Frontal cortex (tissue), 4 donors: ENCODE measurements at places on chromosomes 1 and 21. TPM values are rescaled to one million over a fixed set of nuclear protein-coding genes. Genes with fewer than 3 reads are reported as not detected.
A peak's percentile ranks its signal among the peaks of the same experiment; 100 is the strongest.

ESPN gene
- total RNA-seq = not detected

CD1B gene
- total RNA-seq = not detected

APOBEC4 gene
- total RNA-seq = not detected

HEYL gene
- total RNA-seq = 0.41 TPM

DNA sequence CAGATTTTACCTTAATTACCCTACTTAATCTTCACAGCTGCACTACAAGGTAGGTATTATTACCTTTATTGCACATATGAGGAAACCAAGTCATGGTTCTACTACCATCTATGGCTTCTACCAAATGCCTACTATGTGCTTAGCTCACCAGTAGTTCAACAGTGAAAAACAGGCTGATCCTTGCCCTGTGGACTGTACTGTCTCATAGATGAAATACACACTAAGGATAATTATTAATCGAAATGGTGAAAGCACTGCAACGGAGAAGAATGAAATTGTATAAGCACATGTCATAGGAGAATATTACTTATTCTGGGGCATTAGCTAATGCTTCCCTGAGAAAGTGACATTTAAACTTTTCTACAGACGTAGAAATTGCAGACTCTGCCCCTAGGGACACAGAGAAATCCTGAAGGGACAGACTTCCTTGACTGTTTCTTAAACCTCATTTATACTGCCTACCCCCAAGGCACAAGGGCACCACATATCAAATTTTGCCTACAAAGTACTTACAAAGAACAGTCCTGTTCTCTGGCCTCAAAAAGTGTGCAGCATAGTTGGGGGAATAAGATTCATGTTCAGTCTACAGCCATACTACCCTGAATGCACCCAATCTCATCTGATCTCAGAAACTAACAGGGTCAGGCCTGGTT lies 148.4 kb upstream of the ZC3H11B start:
- DNase-seq = no peak

DNA sequence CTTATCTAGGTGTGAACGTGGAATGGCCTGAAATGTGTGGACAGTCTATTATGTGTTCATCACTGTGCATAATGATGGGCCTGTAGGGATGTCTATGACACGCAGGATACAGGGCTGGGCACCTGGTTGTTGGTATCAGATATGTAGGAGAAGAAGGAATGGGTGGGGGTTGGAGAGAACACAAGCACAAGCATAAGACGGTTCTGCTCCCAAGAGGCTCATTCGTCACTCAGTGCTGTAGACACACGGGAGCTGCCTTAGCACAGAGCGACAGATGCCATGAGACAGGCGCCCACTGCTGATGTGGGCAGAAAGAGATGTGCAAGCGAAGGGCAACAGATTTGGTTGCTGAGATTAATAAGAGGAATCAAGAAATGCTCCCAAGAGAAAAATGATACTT lies 256.2 kb downstream of the DISC1 start:
- DNase-seq = no peak

- no peak for DNase-seq
These were observed 43.7 kb downstream of the DMAP1 start for GRCh38 chr1:44256762-44257554.

- no peak for DNase-seq
These were observed 45.5 kb upstream of the PRRX1 start for GRCh38 chr1:170618421-170618820.

GRCh38 chr1:156468693-156469345 lies 31.8 kb downstream of the MEF2D start:
- no peak for DNase-seq

PDZK1IP1 gene
- total RNA-seq = not detected

GRCh38 chr1:8600336-8600735 lies 217.1 kb downstream of the RERE start:
- no peak for DNase-seq

GRCh38 chr1:159827102-159827490 lies 423 bp downstream of the SLAMF8 start:
- DNase-seq = no peak

- no peak for DNase-seq
These were observed 30.3 kb upstream of the TRAPPC10 start for GRCh38 chr21:43981871-43982210.

DNA sequence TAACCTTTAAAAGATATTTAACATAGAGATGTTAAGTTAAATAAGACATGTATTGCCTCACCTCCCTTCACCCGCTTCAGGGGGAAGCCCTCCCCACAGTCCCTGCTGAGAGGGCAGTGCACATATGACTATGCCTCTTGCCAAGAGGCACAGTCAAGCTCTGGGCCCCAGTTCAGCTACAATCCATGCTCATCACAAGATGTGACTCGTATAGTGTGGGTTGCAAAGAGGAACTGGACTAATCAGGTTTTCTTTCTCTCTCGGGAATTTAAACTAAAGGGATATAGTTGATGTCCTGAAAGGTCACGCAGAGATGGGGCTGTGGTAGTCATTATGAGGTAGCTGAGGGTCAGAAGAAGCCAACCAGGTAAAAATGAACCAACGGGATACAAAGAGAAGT lies 35.6 kb downstream of the LYST start:
- no peak for DNase-seq

AGMAT gene
- 0.82 TPM for total RNA-seq

GRCh38 chr1:13916530-13916929 lies 216.5 kb downstream of the PRDM2 start:
- no peak for DNase-seq

CFHR1 gene
- 0.41 TPM for total RNA-seq

GRCh38 chr1:10690484-10690883 lies 106.0 kb downstream of the CASZ1 start:
- DNase-seq = no peak

EXO1 gene
- 3.3 TPM for total RNA-seq

PDPN gene
- total RNA-seq = 4.1 TPM

- no peak for DNase-seq
These were observed 806 bp downstream of the DDOST start for GRCh38 chr1:20660363-20660762.

DNA sequence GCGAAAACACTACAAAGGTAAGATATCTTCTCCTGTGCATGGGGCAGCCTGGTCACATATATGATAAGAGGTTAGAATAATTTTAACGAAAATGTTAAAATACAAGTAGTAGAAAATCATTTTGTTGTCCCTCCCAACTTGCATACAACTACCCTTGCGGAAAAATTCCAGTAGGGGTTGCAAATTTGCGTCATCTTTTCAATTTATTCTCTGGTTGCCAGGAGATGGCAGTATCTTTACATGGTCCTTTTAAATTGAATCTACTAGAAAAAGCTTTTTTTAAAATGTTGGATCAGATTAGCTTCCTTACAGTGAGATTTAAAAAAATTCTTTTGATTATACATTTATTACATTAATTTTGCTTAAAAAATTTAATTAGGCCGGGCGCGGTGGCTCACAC lies 10.9 kb downstream of the S100PBP start:
- DNase-seq = no peak

RAB42 gene
- 1.2 TPM for total RNA-seq

- DNase-seq = no peak
These were observed 49.4 kb downstream of the ZNF326 start for GRCh38 chr1:90044346-90044745.

GRCh38 chr21:34282223-34282622 lies 81.6 kb upstream of the KCNE2 start:
- no peak for DNase-seq

KRTAP11-1 gene
- total RNA-seq = not detected

GRCh38 chr1:95503278-95504030 lies 269.4 kb downstream of the RWDD3 start:
- no peak for DNase-seq

SELE gene
- under 0.01 TPM for total RNA-seq

- DNase-seq = no peak
These were observed 15.9 kb upstream of the MUTYH start for GRCh38 chr1:45356186-45356585.

TNFSF4 gene
- total RNA-seq = 0.41 TPM

GRCh38 chr1:15384301-15384901 lies 25.3 kb upstream of the EFHD2 start:
- peak; percentile 61 for DNase-seq

- DNase-seq = no peak
These were observed 39.1 kb downstream of the UBIAD1 start for GRCh38 chr1:11311816-11312755.

GRCh38 chr21:25750085-25750484 lies 15.3 kb downstream of the GABPA start:
- no peak for DNase-seq

DNA sequence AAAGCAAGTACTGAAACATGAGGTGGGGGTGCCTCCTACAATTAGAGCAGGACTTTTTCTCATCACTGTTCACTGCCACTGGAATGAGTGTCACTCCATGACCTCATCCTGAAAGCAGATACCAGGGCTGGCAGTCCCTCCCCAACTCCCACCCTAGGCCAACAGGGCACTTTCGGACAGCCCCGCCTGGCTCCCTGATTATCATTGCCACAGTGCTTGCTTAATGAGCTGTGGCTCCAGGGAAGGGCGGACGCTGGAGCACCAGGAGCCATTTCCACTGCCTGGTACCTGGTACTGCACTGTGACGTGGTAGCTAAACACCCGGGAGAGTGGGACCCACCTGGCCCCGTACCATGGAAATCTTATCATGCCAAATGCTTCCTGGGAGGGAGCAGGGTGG lies 22.3 kb downstream of the SLC9A1 start:
- no peak for DNase-seq

FAM229A gene
- total RNA-seq = 2.0 TPM

DNA sequence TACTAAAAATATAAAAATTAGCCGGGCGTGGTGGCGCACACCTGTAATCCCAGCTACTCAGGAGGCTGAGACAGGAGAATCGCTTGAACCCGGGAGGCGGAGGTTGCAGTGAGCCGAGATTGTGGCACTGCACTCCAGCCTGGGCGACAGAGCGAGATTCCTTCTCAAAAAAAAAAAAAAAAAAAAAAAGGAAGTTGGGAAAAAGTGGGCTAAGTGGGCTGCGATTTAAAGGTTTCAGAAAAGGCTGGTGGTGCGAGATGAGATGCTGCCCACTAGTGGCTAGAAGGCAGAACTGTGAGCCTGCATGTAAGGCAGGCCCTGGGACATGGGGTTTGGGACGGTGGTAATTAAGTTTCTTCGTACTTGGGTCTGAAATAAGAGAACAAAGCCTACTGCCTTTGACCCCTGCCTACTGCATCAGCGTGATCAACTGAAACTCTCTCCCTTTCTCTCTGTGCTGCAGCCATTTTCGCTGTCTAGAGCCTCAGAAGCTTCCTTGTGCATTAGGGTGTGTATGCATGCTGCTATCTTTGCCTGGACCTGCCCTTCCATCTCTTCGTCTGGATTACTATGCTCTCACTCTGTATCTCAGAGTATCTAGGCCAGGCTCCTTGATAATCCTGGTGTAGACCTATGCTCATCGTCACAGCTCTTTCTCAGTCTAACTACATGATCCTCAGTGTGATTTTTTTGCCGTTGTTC lies 12.4 kb downstream of the FMOD start:
- DNase-seq = peak; percentile 86
